ENCODE measurements at places on chromosomes 16 and 17.
A peak's percentile ranks its signal among the peaks of the same experiment; 100 is the strongest.

GRCh38 chr17:13981881-13982280 lies 87.4 kb upstream of the COX10 start:
- no peak for DNase-seq

DNA sequence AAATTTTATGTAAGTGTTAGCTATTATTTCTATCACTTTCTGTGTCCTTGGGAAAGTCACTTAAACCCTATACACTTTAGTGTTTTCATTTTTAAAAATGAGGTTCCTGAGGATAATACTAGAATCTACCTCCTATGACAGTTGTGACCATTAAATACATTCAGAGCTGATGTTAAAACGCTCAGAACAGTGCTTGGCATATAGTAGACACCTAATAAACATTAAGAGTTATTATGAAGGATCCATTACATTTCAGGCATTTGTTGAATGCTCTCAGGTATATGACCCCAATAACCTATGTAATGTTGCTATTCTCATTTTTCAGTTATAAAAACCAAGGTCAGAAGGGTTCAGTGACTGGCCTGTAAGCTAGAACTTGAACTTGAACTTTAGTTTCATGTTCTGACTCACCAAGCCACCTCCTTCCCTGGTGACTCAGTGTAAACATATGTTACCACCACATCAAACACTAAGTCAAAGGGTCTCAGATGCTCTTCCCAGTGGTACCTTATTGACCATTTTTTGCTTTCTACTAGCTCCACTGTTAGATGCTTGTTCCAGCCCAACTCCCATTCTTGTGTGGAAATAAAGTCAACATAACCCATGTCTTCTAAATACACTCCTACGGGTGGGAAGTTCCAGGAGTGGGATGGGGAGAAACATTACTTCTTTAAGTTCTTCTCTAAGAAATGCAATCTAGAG lies 47.6 kb downstream of the HSD17B2 start:
- DNase-seq: no peak

GRCh38 chr17:4582691-4583090 lies 1.6 kb upstream of the SMTNL2 start:
- DNase-seq: no peak

DNA sequence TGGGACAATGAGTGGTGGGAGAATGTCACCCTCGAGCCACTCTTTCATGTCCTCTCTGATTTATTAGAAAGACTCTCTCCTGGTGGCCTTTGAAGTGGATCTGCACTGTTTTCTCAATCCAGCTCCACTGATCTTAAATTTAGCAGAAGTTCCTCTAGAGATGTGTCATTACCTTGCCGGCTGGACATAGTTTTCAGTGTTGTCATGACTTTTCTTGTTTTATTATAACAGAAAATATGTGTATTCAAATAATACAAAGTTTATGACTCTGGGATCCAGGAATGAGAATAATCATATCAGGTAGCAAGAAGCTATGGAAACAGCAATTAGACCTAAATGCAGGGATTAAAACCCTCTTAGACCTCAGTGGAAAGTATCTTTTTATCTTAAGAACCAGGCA lies 247.5 kb upstream of the ELAC2 start:
- DNase-seq: no peak

GRCh38 chr16:28155293-28155692 lies 56.5 kb downstream of the XPO6 start:
- peak; percentile 82 for DNase-seq

- no peak for DNase-seq
Observed at GRCh38 chr16:26500326-26500725, 566.4 kb upstream of the C16orf82 start.

- DNase-seq: no peak
Observed at GRCh38 chr17:35972945-35973332, 8.4 kb downstream of the CCL16 start.

- DNase-seq: no peak
Observed at GRCh38 chr17:44559634-44560554, 2.6 kb downstream of the FZD2 start.

DNA sequence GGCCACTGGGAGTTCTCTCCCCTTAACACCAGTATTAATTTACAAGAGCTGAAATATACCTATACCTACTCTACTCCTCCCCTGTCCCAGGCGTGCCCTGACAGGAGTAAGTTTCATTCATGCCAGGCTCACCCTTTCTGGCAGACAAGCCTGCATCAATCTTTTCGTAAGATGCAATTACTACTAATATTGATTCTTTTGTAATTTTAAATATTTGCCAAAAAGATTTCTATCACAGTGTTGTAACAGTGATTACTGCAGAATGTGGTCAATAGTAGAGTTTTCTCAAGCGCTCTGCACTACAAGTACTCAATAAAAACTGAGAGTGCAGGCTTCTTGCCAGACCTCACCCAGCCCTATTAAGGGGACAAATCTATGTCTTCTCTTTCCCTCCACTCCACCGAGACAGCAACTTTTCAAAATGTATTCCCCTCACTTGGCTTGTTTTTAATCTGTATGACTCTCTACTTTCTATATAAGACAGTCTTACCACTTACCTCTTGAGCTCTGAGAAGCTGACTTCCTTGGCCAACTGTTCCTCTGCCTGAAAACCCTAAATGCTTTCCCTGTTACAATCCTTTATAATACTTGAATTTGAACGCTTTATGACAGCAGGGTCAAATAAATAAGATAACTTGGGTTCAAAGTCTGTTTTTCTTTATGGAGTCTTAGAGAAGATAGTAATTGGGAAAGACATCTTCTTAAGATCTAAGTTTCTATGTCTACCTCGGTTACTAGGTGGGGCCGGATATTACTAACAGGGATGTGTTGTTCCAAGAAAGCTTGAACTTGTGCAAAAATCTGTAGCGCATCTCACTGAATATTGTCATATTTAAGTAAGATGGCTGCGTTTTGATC lies at the start of gene TMIGD1:
Gene TMIGD1, minus strand, starts transcription at position 555 of the 858 bp plus-strand sequence. CDS start 1,924 bp downstream, outside the sequence.
- DNase-seq: no peak

- no peak for DNase-seq
Observed at GRCh38 chr17:43719578-43719977, 39.0 kb downstream of the SOST start.

DNA sequence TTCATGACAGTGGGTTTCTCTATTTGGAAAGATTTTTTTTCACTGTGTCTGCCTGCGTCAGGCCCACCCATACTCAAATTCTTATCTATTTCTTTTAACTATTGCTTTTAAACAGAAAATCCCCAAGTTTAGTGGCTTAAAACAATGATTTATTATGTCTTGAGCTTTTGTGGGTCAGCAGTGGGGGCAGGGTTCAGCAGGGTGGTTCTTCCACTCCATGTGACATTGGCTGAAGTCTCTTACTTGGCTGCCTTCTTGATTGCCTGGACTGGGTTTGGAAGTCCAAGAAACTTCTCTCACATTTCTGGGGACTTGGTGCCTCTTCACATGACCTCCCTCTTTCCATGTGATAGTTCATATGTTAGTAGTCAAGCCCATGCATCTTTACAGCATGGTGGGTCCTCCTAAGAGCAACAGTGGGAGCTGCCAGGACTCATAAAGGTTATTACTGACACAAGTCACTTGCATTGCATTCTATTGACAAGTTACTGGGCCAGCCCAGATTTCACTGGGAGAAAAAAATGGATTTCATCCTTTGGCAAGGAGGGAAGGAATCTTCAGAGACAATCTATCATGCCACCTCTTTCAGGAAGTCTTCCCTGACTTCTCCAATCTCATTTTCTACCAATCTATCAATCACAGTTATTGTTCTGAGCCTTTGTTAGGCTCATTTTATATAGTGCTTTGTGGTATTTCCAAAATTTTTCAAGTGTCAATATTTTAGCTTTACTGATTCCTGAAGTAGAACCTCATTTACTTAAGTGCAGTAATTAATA lies 436.1 kb downstream of the XYLT1 start:
- no peak for DNase-seq

DNA sequence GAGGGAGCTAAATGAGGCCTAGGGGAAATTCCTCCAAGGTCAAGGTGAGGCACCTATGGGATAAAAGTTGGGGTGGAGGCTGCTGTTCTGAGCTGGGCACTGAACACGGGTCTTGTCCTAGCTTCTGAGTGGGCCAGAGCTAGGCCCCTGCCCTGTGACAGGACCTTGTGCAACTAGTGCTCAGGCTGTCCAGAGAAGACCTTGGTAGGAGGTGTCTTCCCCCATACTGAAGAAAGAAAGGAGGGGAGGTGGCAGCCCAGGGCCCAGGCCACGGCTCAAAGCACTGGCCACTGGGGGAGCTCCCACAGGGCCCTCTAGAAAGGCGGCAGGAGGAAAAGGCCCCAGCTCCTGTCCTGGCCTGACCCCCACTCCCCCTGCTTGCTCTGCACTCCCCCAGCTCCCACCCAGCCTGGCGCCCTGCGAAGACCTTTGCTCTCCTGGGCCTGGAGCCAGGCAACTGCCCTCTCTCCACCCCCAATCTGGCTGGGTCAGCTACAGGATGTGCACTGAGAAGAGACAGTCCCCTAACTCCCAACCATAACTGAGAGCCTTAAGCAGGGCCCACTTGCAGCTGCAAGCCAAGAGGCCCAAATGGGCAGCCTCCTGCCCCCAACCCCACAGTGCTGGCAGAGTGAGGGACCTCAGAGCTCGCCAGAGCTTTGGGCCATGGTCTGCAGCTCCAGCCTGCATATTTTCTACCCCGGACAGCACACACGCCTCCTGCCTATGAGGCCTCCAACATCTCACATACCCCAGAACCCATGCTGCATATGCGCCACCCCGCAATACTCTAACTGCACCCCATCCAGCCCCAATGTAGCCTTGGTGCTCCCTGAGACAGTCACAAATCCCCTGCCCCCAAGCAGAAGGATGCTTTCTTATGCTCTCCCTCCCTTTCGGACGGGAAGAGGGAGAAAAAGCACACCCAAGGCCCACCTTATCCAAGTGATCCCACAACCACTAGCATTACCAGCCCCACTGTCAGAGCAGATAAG lies 15.3 kb downstream of the HSD11B2 start:
- no peak for DNase-seq

GRCh38 chr17:79835953-79836509 lies 3.2 kb downstream of the CBX4 start:
- peak; percentile 97 for DNase-seq

- DNase-seq: peak; percentile 10
Observed at GRCh38 chr17:4482338-4483011, 16.2 kb upstream of the SPNS2 start.

GRCh38 chr17:77383613-77384608 lies 243.1 kb downstream of the SEC14L1 start:
- DNase-seq: peak; percentile 76

GRCh38 chr17:2087597-2088211 lies 32.8 kb downstream of the HIC1 start:
- DNase-seq: no peak

DNA sequence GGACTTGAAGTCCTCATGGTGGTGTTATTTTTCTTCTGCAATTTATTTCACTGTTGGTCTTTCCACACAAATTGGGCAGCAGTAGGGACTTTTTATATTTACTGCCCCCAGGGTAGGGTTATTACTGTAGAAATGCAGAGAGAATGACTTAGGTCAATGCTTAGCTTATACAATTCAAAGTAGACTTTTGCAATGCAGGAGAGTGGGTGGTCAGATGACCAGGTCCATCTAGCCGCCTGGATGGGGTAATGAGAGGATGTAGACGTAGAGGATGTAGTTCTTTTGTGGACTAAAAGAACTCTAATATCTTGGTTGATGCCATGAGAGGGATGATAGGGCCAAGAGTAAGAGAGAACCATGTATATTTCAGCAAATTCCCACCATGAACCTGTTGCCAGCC lies 2.7 kb upstream of the KRTAP17-1 start:
- no peak for DNase-seq

DNA sequence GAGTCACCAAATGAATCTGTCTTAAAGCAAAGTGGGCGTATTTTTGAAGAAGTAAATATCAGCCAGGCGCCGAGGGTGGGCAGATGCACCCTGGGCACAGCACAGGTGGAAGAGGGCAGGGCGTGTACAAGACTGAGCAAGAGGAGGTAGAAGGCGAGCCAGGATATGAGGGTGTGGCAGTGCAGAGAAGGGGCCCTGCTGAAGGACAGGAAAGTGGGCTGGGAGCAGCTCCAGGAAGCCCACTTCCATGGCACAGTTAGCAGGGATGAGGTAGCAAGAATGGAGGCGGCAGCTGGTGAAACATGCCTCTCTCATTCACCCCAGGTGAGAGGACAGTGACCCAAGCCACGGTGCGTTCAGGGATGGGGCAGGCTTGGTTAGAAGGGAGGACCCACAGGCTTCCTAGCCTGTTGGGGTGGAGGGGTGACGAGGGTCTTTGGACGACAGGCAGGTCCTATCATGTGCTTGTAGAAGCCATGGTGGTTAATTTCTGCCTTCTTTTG lies 149.3 kb downstream of the CLEC16A start:
- DNase-seq: no peak

DNA sequence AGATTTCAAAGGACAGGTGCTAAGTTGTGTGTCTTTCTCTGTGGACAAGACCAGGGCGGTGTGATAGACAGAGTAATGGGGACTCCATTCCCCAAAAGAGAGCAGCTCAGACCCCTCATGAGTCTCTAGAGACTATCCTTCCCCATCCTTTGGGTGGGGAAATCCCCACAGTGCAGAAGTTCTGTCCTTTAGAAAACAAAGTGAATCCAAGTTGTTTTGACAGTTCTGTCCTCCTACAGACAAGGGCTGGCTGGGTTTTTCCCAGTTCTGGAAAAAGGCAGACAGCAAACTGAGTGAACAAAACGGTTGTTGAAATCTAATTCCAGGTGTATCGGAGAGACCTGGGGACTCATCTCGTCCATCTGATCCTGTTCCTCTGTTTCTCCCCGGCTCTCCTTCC lies 11.0 kb upstream of the HAS3 start:
- DNase-seq: no peak

DNA sequence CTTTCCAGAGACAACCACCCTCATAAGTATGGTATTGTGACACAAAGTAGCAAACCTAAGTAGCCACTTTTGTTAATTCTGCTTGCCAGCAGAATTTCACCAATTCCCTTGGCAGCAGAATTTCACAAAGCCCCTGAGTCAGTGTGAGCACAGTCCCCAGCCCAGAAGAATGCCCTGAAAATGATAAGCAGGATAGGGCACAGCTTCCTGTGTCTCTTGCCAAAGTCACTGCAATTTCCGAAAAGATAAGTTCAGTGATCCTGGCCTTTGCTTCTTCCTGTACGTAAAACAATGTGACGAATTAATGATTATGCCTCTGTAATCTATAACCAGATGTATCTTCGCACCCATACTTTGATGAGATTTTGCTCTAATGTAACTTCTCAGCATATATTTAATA lies 16.0 kb upstream of the WIPF2 start:
- no peak for DNase-seq

- peak; percentile 25 for DNase-seq
Observed at GRCh38 chr17:75345514-75346167, 56.4 kb upstream of the SLC25A19 start.

DNA sequence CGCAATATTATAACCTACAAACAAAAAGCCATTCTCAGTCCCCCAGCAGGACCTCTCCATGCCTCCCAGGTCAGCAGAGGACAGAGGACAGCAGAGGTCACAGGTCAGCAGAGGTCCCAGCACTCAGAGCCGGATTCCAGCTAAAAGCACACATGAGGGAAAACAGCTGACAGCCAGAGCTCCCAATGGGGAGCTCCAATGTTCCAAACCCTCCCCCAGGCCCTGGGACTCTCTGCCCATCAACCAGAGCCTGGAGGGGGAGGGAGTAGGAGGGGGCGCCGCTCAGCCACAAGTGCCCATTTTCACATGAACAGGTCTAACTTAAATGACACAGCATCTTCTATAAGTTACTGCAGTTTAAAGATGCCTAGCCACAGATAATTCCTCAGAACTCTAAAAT lies 77.5 kb downstream of the ANKRD11 start:
- no peak for DNase-seq

Data from NCI-H69 (cell line).